Chondrocyte (in vitro differentiated cells): ENCODE measurements at places on chromosomes 6 and 20.
A peak's percentile ranks its signal among the peaks of the same experiment; 100 is the strongest.

GRCh38 chr20:63159826-63160640, 55.9 kb downstream of the YTHDF1 start:
- DNase-seq = peak; percentile 69

GRCh38 chr6:112682071-112682470, 334.9 kb downstream of the RFPL4B start:
- no peak for DNase-seq

- no peak for DNase-seq
These were observed 15.3 kb downstream of the IPCEF1 start for GRCh38 chr6:154341336-154341735.

GRCh38 chr6:6968357-6968730, 139.4 kb upstream of the RREB1 start:
- no peak for DNase-seq

DNA sequence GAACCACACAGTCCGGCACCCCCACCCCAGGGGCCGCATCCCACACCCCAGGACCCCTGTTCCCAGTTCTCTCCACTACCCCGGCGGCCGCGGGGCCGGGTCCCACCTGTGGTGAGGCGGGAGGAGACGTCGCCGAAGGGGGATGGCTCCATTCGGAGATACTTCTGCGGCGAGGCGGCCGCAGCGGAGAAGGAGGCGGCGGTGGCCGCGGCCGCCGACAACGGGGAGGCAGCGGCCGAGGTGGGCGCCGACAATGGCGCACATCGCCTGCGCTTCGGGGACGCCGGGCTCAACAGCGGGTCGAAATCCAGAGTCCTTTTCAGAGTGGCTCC, 723 bp downstream of the AKIRIN2 start:
- DNase-seq = peak; percentile 75

- DNase-seq = no peak
These were observed 16.8 kb downstream of the CD83 start for GRCh38 chr6:14134211-14134910.

GRCh38 chr6:160013987-160014868, 45.3 kb downstream of the IGF2R start:
- DNase-seq = no peak

- DNase-seq = no peak
These were observed 2.4 kb upstream of the ZBTB24 start for GRCh38 chr6:109485266-109485935.

DNA sequence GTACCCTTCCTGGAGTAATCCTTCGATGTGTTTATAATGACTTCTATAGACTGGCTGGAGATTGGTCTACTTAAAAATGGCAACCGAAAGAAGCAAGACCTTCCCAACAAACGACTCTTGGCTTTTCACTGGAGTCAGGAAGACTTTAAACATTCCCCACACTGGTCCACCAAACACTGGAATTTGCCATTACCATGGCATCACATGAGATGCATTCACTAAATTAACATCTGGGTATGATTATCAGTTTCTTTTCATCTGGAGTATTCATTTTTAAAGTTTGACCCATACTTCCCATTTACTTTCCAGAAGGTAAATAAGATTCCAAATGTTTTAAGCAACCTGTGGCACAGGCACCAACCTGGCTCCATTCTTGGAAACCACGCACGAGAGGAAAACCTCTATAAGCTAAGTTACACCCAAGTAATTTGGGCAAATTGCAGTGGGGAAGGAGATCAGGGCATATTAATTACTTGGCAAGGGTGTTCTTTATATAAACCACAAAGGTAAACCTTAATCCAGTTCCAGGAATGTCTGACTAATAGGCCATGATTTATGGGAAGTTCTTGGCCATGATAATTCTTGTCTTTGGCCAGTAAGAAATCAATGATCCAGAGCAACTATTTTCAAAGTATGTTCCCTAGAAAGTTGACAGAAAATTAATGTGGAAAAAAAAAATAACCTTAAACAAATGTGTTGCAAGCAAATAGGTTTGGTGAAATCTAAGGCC, 190.0 kb upstream of the COL21A1 start:
- no peak for DNase-seq

GRCh38 chr6:14957355-14958059, 288.4 kb upstream of the JARID2 start:
- no peak for DNase-seq

DNA sequence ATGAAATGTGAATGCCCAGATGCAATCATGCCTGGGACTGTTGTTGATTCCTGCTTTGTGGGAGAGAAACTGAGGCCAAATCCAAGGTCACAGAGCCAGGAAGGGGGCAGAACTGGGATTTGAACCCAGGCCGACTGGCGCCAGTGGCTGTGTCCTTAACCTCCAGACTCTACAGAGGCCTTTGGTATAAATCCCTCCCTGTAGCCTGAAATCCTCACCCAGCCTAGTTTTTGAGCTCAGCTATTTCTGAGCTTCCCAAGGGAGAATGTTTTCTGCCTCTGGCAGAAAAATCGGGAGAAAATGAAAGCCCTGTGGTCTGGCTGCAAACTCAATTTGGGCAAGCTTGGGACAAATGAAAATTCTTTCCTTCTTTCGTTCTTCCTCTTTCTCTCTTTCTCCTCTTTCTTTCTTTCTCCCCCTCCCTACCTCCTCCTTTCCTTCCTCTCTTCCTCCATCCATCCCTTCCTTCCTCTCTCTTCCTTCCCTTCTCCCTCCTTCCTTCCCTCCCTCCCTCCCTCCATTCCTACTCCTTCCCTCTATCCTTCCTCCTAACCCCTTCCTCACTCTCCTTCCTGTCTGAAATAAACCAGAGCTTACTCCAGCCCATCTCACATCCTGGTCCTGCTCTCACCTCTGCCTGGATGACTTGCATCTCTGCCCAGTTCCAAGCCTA, 34.9 kb downstream of the SNAI1 start:
- DNase-seq = no peak

GRCh38 chr6:13671548-13672127, 40.0 kb downstream of the RANBP9 start:
- DNase-seq = no peak

- DNase-seq = no peak
These were observed 137.8 kb downstream of the TTLL2 start for GRCh38 chr6:167462514-167463312.

GRCh38 chr6:54987633-54988290, 141.2 kb downstream of the FAM83B start:
- no peak for DNase-seq

DNA sequence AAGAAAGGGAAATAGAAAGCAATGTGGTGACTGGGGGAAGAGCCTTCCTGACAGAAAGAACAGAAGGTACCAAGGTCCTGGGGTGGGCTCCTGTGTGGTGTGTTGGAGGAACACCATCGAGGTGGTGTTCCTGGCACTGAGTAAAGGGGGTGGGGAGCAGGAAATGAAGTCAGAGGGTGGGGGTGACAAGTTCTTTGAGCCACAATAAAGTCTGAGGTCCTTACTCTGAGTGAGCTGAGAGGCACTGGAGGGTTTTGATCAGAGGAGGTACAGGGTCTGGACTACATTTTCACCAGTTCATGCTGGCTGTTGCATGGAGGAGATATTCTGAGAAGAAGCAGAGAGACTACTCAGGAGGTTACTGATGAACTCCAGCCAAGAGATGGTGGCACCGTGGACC, 198.2 kb downstream of the GMPR start:
- DNase-seq = no peak

GRCh38 chr20:36856691-36857635, 19.0 kb upstream of the TLDC2 start:
- DNase-seq = no peak

- no peak for DNase-seq
These were observed 115.4 kb upstream of the DST start for GRCh38 chr6:56758120-56758519.

DNA sequence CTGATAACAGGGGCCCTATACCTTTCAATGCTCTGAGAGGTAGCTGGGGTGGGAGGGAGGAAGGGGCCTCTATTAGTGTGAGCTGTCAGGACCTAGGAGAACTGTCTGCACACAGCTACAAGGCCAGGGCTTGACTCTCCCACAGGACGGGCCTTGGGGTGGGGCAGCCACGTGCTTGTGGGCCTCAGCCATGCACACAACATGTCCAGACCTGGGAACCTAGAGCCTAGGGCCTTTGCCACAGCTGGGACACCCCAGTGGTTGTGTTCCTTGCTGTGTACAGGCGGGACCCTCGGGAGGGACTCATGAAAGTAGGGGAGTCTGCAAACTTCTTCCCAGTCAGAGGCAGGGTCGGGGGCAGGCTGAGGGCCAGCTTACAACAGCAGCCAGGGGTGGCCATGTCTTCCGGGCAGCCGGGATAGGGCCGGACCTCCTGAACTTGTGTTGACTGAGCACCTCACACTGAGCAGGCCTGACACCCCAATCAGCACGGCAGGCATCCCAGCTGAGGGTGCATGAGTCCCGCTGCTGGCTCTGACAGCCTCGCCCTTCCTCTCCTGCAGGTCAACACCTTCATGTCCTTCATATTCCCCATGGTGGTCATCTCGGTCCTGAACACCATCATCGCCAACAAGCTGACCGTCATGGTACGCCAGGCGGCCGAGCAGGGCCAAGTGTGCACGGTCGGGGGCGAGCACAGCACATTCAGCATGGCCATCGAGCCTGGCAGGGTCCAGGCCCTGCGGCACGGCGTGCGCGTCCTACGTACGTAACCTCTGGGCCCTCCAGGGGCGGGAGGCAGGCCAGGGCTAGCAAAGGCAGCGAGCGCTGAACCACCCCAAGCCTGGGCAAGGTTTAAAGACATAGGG, 41.9 kb upstream of the MRGBP start:
- DNase-seq = peak; percentile 86

DNA sequence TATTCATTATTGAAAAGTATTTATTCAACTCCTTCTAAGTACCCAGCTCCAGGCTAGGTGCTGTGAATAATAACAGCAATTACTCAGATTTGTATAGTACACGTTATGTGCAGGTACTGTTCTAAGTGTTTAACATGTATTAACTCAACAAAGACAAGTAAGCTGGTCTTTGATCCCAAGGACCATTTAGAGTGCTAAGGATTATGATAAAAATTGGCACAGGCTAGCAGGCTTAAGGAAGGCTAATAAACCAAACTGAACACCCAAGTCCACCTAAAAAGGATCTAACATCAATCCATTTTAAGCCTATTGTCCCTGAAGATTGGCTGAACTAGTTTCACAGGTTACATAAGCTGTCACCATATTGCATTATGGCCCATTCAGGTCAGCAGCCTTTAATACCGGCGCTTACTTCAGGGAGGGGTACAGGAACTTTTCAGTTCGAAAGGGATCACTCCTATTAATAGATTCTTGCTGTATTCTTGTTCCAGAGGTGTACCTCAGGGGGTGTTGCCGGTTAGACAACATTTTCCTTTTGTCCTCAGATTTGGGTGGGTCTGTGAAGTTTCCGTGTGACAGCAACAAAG, 99.0 kb upstream of the GMDS start:
- DNase-seq = no peak

- no peak for DNase-seq
These were observed 56.6 kb upstream of the SMOC2 start for GRCh38 chr6:168384045-168385036.

DNA sequence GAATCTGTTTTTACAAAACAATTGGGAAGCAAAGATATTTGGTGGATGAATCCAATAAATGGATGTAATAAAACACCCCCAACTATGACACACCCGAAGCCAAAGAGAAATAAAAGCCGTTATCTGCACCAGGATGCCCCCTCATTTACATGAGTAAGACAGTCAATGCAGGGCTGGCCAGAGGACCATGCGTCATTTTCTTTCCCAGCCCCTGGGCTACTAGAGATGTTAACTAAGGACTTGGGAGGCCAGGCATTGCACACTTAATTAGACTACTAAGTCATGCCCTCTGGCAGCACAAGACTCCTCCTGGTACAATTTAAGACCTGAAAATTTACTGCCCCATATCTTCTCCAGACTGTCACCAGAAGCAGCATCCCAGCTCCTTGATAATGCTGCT, 3.2 kb downstream of the LEMD2 start:
- DNase-seq = no peak

GRCh38 chr20:21067255-21067654, 38.9 kb downstream of the LINC00237 start:
- DNase-seq = no peak

GRCh38 chr6:73203098-73203497, 22.2 kb downstream of the KHDC1L start:
- no peak for DNase-seq

GRCh38 chr6:34247481-34248197, 1.2 kb downstream of the SMIM29 start:
- no peak for DNase-seq

- DNase-seq = no peak
These were observed 35.3 kb downstream of the KCTD20 start for GRCh38 chr6:36478051-36478526.

DNA sequence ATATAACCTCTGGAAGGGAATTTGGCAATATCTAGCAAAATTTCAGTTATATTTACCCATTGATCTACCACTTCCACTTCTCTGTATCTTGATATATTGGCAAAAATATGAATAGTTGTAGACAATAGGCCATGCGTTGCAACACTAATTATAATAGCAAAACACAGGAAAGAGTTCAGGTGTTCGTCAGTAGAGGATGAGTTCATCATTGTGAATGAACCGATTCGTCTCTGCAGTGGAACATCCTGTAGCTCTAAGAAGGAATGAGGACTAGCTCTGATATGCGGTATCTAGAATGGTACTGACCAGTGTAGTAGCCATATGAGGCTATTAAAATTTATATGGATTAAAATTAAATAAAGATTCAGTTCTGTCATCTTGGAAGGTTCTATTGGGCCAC, 8.3 kb downstream of the FAM83D start:
- no peak for DNase-seq

- DNase-seq = peak; percentile 73
These were observed 359 bp downstream of the PHIP start for GRCh38 chr6:79077715-79078074.

- DNase-seq = no peak
These were observed 124.2 kb downstream of the LRRC1 start for GRCh38 chr6:53918854-53919510.

DNA sequence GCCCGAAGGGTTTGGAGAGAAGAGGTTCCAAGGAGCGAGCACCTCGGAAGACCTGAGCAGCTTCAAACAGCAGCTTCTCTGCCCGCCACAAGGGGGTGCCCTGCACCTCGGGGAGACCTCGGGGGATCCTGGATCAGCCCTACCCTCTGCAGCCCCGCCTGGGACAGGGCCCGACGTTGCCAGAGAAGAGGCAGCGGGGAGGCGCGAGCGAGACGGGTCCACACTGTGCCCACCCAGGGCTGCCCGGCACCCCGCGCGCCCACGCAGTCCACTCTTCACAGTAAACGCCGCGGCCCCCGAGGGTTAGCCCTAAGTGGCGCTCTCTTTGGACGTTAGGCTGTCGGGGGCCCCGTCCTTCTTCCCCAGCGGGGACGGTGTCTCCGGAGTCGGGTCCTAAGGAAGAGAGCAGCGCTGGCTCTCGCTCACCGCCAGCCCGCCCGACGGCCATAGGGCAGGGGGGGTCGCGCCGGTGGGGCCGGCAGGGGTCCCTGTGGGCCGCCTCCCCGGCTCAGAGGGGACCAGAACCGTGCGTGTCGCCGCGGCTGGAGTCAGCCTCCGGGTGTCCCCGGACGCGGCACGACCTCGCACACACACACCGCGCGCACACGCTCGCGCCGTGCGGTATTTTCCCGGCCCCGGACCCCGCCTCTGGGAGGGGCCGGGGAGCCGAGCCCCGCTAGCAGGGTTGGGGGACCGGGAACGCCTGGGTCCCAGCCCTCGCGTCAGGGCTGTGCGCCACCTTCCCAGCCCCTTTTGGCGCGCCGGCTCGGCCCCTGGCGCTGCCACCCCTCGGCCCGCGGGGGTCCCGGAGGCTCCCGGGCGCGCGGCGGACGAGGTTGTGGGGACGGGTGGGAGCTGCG, 929 bp downstream of the CDH22 start:
- no peak for DNase-seq

- DNase-seq = no peak
These were observed 2.1 kb upstream of the DDX27 start for GRCh38 chr20:49216991-49217578.

- DNase-seq = no peak
These were observed 60.1 kb downstream of the PHACTR3 start for GRCh38 chr20:59664421-59664941.
